ENCODE measurements at places on chromosomes 1 and 21. TPM values are rescaled to one million over a fixed set of nuclear protein-coding genes. Genes with fewer than 3 reads are reported as not detected.

GRCh38 chr21:26448751-26449150 is 124.3 kb downstream of the CYYR1 start:
- H3K27ac ChIP-seq: no peak overlapping the region
- no peak for DNase-seq
- H3K27me3 ChIP-seq: no peaks in the 10 kb centered on the region
- H3K4me1 ChIP-seq: no peaks in the 10 kb centered on the region

- H3K36me3 ChIP-seq: peaks cover 13% of the 10 kb centered on the region
- H3K27me3 ChIP-seq: no peaks in the 10 kb centered on the region
- H3K4me3 ChIP-seq: no peak overlapping the region
- DNase-seq: no peak
These were observed 17.0 kb upstream of the LRRC8C start for GRCh38 chr1:89615676-89616598.

DNA sequence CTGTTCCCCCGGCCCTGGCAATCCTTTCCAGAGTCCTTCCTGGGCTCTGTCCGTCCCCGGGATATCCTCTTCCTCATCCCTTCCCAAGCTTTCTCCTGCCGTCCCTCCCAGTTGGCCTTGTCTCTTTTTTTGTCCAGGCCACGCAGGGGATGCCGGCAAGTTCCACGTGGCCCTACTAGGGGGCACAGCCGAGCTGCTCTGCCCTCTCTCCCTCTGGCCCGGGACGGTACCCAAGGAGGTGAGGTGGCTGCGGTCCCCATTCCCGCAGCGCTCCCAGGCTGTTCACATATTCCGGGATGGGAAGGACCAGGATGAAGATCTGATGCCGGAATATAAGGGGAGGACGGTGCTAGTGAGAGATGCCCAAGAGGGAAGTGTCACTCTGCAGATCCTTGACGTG is 13.4 kb upstream of the SVBP start:
- no peaks in the 10 kb centered on the region for H3K27me3 ChIP-seq
- no peak overlapping the region for H3K4me3 ChIP-seq
- no peaks in the 10 kb centered on the region for H3K4me1 ChIP-seq

LRRIQ3 gene
- 2.0 TPM for total RNA-seq

ST6GALNAC5 gene
- total RNA-seq: not detected

DNA sequence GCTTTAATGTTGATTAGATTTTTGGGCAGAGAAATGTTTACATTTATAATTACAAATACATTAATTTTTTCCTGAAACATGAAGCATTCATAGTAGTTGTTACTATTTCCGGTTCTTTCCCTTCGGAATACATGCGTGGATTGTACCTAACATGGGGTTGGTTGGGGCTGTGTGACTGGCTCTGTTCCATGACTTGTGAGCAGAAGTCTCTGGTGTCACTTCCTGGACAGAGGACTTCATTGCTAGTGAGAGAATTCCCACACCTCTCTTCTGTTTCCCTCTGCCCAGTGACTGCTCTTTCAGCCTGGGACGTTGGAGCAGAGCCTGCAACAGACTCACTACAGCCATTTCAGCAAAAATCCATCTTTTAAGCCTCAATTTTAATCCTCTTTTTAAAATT is 231.4 kb downstream of the GRIK1 start:
- H3K27ac ChIP-seq: no peak overlapping the region
- H3K4me1 ChIP-seq: no peaks in the 10 kb centered on the region
- peaks cover 3% of the 10 kb centered on the region for H3K27me3 ChIP-seq
- H3K36me3 ChIP-seq: no peaks in the 10 kb centered on the region

All from naive thymus-derived CD8-positive, alpha-beta T cell (primary cell).